ENCODE measurements at places on chromosomes 12 and 14.

- DNase-seq, result no peak
Measured at GRCh38 chr12:118742431-118742830, 238.9 kb upstream of the SRRM4 start.

DNA sequence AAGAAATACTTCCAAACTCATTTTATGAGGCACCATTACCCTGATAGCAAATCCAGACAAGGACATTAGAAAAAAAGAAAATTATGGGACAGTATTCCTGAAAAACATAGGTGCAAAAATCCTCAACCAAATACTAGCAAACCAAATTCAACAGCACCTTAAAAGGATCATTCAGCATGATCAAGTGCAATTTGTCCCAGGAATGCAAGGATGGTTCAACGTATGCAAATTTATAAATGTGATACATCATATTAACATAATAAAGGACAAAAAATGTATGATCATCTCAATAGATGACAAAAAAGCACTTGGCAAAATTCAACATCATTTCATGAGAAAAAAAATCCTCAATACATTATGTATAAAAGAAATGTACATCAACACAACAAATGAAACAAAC, 162.9 kb downstream of the DUSP6 start:
- no peak for DNase-seq

- no peak for DNase-seq
Measured at GRCh38 chr14:104722938-104723650, 935 bp upstream of the ADSS1 start.

GRCh38 chr12:80356097-80356496, 87.9 kb upstream of the PTPRQ start:
- DNase-seq, result no peak

GRCh38 chr12:123655420-123655819, 15.5 kb upstream of the TCTN2 start:
- no peak for DNase-seq

DNA sequence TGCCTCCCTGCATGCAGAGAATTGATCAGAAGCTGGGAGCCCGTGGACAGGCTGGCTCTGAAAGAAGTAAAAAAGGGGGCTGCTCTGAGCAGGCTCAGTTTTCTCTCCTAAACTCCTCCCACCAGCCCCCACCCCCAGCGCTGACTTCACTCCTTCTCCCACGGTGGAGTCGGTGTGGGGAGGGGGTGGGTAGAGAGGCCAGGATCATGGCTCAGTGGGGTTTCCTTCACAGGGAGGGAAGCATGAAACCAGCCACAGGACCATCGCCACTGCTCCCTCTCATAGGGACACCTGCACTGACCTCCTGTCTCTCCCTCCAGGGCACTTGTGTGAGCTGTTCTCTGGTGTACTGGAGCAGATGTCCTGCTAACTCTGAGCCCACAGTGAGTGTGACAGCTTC, 78.9 kb downstream of the STAB2 start:
- no peak for DNase-seq

DNA sequence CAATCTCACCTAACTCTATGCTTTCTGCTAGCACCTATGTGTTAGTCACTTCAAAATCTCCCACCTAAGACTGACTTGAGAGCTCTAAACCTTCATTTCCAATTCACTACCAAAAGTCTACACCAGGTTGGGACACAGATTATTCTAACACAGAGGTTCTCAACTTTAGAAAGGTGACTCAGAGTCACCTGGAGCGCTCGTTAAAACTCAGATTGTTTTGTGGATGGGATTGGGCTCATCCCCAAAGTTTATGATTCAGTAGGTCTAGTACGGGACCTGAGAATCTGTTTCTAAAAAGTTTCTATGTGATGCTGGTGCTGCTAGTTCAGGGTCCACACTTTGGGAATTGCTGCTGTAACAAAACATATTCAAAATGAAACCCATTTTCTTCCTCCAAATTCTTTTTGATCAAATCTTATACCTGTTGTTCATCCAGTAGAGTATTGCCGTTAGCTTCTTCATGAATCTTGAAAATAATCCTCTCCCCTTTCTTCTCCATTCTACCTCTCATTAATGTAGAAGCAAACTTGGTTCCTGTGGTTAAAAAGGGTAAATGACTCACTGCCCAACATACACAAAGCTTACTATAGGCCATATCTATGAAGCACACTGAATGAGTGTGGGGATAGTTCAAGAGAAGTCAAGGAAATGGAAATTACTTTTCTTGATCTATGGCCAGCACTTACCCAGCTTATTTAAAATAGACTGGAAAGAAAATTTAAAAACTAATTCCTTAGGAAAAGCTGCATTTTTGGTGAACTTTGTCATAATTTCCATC, 206.7 kb downstream of the KIF21A start:
- no peak for DNase-seq

- no peak for DNase-seq
Measured at GRCh38 chr14:85054178-85054577, 475.8 kb upstream of the FLRT2 start.

- DNase-seq, result no peak
Measured at GRCh38 chr14:23415821-23416778, 8.0 kb upstream of the MYH6 start.

DNA sequence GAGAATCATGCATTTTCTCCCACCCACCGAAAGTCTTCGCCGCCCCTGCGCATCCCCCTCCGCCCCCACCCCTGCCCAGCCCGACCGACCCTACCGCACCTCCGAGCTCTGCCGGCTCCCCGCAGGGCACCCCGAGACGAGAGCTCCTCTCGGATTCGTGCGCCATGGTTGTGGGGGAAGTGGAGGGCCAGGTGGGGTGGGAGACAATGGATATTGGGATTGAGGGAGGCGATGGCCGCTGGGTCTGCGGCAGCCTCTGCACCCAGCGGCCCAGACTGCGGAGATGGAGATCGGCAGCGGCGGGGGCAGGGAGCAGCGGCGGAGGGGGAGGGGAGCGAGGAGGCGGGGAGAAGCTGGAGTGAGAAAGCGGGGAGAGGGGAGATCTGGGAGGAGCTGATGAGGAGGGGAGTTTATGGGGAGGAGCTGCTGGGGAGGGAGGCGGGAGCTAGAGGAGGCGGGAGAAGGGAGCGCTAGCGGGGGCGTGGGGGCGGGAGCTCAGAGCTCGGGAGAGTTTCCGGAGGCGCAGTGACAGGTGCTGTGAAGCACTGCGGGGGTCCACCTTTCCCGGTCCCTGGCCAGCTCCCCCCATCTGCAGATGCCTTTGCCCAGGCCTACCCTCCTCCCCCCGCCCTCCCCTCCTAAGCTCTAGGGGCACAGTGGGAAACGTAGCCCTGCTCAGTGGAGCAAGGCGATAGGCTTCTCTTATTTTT, at the start of gene SALL2:
Gene SALL2 (minus strand): TSS at position 385 of the 710 bp plus-strand sequence. CDS start 219 bp downstream, at position 166.
- DNase-seq, result peak; percentile 12

DNA sequence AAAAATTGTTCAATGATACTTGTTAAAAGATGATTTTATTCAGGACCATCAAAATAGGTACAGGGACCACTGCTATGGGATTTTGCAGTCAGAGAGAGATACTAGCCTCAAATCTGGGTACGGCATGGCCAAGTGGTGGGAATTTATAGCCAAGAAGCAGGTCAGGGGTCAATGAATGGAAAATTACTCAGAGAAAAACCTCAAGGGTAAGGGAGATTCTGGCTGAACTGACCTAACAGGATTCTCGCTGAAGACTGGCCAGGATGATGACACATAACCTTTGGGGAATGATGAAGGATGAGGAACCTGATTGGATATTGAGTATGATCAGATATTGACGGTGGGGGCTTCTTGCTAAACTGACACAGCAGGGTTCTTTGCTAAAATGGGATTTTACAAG, 32.7 kb downstream of the DEPDC4 start:
- DNase-seq, result no peak

DNA sequence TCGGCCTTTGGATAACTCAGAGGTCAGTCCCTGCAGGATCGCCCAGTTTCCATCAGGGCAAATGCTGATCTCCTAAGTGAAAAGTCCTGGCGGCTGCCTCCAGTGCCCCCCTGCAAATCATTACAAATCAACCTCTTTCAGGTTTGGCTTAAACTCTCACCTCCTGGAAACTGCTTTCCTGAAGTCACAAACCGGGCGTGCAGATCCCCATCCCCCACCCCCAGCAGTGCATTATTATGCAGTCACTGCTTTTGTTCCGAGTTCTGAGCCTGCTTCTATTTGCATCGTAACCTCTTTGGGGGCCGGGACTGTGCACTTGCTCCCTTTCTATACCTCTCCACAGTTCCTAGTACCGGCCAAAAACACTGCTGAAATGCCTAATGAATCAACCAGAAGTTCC, at the start of gene USP44:
Gene USP44 (minus strand): TSS at position 172 of the 400 bp plus-strand sequence. CDS start 17,220 bp downstream, outside the sequence.
- DNase-seq, result no peak

- DNase-seq, result peak; percentile 49
Measured at GRCh38 chr12:123150744-123151456, at the start of gene PITPNM2. TSS of gene PITPNM2 (minus strand) at chr12:123151090. CDS start at chr12:123034590, 116,500 bp downstream.

DNA sequence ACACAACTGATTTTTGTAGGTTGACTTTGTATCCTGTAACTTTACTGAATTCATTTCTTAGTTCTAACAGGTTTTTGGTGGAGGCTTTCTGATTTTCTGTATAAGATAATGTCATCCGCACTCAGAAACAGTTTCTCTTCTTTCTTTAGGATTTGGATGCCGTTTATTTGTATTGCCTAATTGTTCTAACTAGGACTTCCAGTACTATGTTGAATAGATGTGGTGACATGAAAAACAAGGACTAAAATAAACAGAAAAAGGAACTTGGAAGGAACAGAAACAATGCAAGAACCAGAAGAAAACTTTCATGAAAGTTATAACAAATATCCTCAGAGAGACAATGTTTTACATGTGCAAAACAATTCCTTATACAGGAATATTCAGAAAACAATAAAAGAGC, 100.3 kb downstream of the GTF2A1 start:
- DNase-seq, result peak; percentile 29

DNA sequence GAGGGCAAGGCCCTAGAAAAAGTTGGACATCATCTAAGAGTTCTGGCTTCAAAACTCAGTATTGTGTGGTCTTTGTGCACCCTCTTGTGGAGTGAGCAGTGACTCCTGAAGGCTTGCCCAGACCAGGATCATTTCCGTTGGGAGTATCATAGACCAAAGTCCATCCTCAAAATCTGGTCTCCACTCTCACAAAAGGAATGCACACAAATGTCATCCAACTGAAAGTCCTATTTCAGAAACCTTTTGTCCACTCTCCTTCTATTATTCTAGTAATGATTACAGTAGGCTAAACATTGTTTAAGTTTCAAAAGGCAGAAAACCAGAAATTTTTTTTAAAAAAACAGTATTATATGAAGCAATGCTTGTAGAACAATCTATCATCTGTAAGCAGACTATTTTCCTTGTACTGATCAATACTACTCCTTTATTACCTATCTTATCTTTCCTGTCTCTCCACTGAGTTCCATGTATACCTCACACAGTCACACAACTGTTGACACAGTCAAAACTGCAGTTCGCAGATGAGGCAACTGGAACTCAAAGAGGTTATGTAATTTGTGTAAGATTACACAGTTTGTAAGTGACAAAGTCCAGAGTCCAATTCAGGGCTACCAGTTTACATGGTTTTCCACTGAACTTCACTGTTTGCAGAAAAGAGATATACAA, 41.4 kb downstream of the COX16 start:
- peak; percentile 5 for DNase-seq

GRCh38 chr14:67538501-67538900, 5.4 kb downstream of the PLEKHH1 start:
- no peak for DNase-seq

DNA sequence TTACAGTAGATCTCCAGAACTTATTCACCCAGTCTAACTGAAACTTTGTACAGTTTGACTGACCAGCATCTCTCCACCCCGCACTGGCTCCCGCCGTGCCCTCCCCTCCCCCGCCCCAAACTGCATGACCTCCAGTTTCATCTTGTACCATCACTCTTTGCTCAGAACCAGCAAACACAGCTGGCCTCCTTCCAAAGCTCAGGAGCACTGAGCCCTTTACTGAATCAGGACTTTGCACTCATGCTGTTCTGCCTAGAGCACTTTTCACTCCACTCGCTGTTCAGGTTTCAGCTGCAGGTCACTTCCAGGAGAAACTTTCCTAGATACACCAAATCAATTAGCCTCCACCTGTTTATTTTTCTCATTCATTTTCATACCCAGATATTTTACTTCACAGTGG, 455.3 kb upstream of the PDE3A start:
- no peak for DNase-seq

GRCh38 chr12:1821805-1822204, 1.4 kb downstream of the LRTM2 start:
- peak; percentile 30 for DNase-seq

- no peak for DNase-seq
Measured at GRCh38 chr12:114855678-114856077, 171.7 kb upstream of the TBX3 start.

- DNase-seq, result no peak
Measured at GRCh38 chr12:94988471-94988870, 15.0 kb downstream of the NDUFA12 start.

GRCh38 chr12:94145191-94145983, 3.0 kb upstream of the PLXNC1 start:
- no peak for DNase-seq

DNA sequence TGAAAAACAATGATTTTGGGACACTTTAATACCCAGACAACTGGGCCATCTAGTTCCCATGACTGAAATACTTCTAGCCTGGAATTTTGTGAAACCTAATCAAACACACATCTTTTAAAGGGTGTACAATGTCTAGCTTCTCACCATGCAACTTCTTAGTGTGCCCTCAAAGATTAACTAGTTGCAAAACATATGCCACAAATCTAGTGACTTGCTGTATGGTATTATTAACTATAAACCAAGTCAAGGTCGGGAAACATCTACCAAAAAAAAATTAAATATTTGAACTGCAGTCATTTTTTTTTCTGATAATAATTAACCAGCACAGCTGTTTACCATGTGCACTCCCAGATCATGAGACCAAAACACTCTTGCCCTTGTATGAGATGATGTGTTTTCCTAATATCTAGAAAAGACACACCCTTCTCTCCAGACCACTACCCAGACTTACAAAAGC, 171.8 kb upstream of the FOXN3 start:
- no peak for DNase-seq

DNA sequence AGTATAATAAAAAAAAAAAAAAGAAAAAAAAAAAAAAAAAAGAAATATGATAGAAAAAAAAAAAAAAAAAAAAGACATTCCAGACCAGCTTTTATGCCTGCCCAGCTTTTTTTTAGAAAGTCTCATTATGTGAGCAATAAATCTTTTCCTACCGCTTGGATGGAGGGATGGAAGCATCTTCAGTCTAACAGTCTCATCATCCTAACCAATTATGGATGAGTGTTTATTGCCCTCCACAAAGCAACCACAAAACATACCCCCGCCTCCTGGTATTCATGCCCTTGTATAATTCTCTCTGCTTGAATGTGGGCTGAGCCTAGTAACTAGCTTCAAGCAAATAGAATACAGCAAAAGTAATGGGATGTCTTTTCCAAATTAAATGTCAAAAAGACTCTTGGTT, 33.7 kb upstream of the ADAMTS20 start:
- no peak for DNase-seq

DNA sequence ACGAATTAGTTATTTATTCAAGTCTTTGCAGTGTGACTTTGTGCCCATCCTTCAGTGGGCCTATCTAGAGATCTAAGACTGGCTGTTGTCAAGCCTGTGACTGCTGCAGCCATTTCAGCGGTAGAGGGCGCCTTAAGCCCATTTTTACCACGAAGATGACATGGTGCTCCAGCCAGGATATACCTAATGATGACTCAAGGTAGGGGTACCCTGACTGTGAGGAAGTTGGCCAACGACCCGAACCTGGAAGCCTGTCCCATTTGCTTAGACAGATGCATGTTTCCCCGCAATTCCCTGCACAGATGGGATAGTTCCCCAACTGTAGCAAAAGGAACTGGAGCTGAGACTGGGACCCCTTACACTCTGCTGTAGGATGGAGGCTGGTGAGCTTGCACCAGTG, 41.3 kb downstream of the RAB3IP start:
- no peak for DNase-seq

- DNase-seq, result no peak
Measured at GRCh38 chr12:107467716-107468115, 217.9 kb upstream of the PWP1 start.
